Stimulated activated CD8-positive, alpha-beta memory T cell treated with anti-CD3 and anti-CD28 coated beads, Interleukin-2, amount 100 ng/mL, for 1 hour (primary cell): ENCODE measurements at places on chromosomes 7 and 10.

DNA sequence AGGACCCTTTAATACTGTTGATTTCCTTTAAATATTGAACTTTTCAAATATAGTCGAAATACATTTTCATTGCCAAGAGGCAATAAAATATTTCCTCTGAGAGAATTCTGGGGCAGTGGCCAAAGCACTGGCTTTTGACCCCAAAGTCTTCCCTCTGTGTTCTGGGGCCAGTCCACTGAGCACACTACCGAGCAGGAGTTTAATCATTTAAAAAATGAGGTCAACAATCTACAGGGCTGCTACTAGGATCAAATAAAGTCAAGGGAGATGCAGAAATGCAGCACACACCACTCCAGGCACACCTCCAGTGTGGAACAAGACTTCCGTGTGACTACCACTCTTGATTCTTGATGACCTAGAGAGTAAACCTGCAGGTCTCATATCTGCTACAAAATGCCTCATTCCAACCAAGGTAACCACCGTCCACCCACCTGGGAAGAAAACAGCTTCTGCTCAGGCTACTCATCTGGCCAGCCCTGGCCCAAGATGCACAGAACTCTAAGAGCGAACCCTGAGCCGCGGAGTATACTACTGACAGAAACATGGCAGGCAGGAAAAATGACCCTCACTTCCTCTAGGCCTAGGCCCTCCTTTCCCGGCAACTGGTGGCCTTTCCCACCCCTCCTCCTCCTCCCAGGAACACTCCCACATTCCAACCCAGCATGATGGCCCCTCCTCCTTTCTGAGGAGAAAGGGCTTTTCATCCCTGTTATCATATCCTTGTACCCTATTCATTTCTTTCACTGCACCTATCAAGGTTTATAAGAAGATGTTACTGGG is 97.7 kb downstream of the ALOX5 start:
- DNase-seq: no peak

DNA sequence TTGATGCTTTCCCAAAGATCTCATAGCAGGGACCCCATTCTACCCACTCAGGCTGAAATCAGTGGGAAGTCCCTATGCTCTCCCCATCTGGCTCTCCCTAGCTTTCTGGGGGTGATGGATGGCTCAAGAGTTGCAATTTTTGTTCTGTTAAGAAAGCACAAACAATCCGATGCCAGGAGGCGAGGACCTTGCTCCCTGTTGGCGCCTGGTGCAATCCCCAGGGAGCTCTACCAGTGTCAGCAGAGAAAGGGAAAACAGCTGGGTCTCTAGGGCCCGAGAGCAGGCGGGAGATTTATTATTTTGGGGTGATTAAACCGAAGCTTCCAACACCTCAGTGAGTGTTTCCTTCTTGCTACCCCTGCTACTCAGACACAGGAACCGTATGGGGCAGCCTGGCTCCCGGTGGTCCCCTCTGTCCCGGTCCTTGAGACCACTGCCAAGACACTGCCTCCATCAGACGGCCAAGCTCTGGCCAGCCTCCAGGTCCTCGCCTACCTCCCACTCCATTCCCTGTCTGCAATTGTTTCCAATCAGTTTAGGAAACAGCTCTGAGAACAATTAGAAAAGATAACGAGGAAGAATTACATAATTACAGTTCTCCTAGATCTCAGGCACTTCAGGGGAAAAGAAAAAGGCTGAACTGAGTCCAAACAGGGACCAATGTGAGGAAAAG is 147.9 kb downstream of the PLXNA4 start:
- DNase-seq: no peak

GRCh38 chr7:2214636-2215035 is 18.1 kb downstream of the MAD1L1 start:
- DNase-seq: no peak

- no peak for DNase-seq
Observed at GRCh38 chr7:93407239-93407638, 167.3 kb downstream of the CALCR start.

DNA sequence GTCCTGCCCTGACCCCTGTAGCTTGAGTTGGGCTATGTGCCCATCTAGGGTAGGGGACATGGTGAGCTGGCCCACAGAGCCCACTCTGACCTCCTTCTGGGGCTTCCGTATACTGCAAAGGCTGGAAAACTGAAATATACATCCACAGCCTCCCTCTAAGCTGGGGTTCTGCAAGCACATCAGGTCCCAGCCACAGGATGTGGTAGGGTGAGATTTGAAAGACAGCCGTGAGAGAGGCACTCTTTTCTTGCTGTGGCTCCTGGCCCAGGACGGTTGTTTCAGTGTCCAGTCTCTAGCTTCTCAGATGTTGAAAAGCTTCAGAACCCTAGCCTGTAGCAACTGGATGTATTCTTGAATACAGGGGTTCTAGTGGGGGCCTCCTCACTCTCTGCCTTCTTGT is 60.1 kb upstream of the ADRB1 start:
- DNase-seq: no peak

DNA sequence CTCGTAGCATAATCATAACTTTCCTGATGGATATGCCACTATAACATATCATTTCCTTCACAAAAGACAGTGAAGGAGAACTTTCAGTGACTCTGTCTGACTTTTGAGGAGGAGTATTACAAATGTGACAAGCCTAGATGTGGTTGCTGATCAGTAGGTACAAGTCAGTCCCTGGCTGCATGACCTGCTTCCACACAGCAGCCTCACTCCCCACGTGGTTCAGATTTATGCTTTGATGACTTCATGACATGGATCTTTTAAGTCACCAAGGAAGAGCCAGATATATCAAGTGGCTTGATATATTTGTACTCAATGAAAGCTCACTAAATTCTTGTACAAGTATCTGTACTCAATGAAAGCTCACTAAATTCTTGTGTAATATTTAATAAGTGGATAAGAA is 50.9 kb upstream of the MKLN1 start:
- no peak for DNase-seq

DNA sequence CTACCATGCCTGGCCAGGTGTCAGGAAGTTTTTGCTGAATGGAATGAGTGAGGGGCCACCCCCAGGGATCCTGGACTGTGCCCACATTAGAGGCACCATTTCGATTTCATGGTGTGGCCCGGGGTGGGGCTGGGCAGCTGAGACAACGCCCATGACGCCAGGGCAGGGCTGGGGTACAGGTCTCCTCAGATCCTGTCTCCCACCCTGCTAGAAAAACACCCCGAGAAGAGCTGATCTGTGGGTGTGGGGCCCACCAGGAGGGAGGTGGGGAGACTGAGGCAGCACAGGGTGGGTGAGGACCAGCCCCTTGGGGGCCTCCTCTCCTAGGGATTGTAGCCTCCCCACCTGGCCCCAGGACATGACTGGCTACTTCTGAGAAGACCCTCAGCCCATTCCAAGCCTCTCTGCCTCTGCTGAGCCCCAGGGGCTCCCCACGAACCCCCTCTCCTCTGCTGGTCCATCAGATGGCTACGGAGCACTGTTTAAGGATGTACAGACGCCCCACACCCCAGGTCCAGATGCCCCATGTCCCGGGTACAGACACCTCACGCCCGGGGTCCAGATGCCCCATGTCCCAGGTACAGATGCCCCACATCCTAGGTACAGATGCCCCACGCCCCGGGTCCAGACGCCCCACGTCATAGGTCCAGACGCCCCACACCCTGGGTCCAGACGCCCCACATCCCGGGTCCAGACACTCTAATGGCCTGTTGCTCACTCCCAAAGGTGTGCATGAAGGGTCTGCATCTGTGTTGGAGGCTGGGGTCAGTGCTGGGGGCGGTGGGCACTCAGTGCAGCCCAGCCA is 99.4 kb downstream of the MICALL2 start:
- no peak for DNase-seq

DNA sequence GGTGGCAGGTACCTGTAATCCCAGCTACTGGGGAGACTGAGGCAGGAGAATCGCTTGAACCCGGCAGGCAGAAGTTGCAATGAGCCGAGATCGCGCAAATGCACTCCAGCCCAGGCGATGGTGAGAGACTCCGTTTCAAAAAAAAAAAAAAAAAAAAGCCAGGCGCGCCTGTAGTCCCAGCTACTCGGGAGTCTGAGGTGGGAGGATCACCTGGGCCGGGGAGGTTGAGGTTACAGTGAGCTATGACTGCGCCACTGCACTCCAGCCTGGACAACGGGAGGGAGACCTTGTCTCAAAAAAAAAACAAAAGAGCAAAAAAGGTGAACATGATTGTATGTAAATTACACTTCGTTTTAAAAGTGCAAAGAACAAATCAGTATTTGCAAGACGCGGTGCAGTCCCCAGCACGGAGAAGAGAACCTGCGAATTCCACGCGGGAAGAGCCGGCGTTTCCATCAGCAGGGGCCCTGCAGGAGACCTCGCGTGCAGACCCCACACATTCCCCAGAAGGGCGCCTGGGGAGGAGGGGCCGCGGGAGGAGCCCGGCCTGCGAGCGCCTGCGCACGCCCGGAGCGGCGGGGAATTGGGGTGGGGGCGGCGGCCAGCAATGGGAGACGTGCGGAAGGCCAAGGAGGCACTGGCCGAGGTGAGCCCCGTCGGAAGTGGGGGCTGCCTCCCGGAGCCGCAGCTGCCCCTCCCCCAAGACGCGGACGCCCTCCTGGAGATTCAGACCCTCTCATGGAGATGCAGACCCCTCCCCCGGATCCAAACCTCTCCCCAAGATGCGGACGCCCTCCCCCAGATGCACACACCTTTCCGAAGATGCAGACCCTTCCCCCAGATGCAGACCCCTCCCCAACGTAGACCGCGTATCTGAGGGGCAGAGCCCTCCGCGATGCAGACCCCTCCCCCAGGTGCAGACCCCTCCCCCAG is 16.7 kb upstream of the SUN1 start:
- DNase-seq: no peak

GRCh38 chr10:1573334-1573969 is 163.9 kb downstream of the ADARB2 start:
- DNase-seq: no peak

GRCh38 chr7:90946730-90947501 is 317.3 kb upstream of the FZD1 start:
- DNase-seq: no peak

GRCh38 chr7:108181073-108181985 is 51.2 kb upstream of the LAMB4 start:
- no peak for DNase-seq

GRCh38 chr10:104450954-104451353 is 97.3 kb downstream of the CFAP58 start:
- no peak for DNase-seq

- no peak for DNase-seq
Observed at GRCh38 chr7:151244196-151244840, 4.2 kb downstream of the SMARCD3 start.

DNA sequence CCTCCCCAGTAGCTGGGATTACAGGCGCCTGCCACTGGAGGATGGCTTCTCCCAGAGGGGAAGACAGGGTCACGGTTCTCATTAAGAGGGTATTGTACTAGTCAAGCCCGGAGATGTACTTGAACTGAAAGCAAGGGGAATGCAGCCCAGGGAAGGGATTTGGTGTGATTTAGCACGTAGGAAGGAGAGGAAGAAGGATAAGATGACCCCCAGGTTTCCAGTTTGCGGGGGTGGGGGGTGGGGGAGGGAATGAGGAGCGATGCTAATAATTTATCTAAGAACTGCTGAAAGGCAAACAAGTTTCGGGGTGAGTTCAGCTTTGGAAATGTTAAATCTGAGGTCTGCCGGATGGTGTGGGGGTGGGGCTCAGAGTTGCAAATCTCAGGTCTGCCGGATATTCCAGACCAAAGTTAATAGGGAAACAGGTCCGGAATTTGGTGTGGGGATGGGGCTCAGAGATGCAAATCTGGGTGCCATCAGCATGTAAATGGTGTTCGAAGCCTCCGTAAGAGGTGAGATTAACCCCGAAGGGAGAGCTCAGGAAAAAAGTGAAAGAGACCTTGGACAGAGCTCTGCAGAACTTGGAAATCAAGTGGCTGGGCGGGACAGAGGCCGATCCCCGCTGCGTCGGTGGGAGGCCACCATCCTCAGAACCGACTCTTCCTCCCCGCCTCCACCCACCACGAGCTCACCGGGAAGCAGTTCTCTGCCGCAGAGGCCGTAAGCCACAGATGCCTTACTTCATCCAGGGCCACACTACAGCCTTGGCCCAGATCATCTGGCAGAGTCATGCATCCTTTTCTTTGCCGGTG is 1.6 kb upstream of the SEPHS1 start:
- no peak for DNase-seq

DNA sequence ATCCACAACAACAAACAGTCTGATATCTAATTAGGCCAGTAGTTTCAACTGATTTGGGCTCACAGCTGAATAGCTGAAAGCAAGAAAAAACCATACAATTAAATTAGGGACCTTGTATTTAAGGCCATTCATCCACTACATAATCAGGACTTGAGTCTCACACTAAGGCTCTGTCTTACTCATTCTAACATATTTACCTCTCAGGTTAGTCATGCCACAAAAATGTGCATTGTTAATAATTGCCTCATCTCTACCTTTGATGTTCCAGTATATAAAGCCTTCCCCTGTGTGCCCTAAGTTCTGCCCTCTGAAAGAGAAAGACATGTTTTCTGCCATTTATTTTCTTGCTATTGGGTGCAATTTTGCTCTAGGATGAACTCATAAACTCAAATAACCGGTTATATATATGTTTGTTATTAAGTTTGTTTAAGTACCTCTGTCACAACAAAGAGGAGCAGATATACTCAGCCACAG is 5.3 kb upstream of the C1GALT1 start:
- DNase-seq: no peak

GRCh38 chr10:65891073-65891981 is 1034.5 kb upstream of the LRRTM3 start:
- no peak for DNase-seq
